ENCODE measurements at places on chromosomes 3 and 15.

- DNase-seq, result no peak
Observed at GRCh38 chr3:45507820-45508317, 86.7 kb upstream of the LIMD1 start.

DNA sequence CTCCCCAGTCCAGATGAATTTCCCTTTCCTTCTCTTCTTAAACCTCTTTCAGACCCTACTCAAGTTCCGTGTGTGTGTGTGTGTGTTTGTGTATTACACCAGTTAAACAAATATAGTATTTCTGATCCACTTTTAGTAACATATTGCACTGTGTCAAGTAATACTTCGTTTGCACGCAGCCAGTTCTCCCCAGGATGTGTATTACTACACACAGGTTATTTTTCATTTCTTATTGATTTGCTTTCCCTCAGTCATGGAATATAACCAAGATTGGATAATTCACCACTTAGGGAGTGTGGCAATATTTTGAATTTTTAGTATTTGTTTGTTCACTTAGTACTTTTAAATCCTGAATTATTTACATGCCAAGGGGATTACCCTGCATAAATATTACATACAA, 667.0 kb downstream of the NR2F2 start:
- no peak for DNase-seq

GRCh38 chr15:46309914-46310313, 675.1 kb downstream of the SQOR start:
- no peak for DNase-seq

GRCh38 chr15:92889390-92890107, 10.6 kb upstream of the CHD2 start:
- no peak for DNase-seq

DNA sequence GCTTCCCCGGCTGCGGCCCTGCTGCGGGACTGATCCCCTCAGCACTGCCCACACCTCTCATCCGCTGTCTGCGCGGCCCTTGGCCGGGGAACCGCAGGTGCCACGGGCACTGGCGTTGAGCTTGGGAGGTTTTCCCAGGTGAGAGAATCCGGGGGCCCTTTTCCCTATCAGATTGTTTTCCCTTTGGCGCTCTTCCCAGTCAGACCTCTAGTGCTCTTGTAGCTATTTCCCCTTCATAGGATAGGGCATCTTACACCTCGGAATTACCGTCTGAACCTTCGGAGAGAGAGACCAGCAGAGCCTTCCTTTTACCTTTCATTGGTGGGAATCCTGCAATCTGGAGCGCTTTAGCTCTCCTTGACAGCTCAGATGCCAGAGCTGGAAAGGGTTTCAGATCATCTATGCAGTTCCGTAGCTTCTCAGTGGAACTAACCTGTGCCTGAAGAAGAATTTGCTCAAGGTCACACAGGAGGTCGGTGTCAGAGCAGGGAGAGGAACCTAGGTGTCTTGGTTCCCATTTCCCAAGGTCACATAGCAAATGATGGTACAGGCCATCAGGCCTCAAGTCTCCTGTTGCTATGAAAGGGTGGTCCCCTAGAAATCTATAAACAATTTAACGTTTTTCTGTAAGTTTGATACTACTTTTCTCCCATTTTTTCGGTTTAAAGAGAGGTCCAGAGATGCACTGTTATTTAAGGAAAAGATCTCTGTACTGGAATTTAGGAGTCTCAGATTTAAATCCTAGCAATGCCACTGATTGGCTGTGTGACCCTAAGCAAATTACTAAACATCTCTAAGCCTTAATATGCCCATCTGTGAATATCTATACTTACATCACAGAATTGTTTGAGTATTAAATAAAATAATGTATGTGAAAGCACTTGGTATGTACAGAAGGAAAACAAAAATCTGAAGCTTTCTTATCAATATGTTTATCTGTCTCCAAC, 916 bp downstream of the IDH3A start:
- DNase-seq, result no peak

- DNase-seq, result no peak
Observed at GRCh38 chr3:123773681-123774431, 110.3 kb downstream of the MYLK start.

DNA sequence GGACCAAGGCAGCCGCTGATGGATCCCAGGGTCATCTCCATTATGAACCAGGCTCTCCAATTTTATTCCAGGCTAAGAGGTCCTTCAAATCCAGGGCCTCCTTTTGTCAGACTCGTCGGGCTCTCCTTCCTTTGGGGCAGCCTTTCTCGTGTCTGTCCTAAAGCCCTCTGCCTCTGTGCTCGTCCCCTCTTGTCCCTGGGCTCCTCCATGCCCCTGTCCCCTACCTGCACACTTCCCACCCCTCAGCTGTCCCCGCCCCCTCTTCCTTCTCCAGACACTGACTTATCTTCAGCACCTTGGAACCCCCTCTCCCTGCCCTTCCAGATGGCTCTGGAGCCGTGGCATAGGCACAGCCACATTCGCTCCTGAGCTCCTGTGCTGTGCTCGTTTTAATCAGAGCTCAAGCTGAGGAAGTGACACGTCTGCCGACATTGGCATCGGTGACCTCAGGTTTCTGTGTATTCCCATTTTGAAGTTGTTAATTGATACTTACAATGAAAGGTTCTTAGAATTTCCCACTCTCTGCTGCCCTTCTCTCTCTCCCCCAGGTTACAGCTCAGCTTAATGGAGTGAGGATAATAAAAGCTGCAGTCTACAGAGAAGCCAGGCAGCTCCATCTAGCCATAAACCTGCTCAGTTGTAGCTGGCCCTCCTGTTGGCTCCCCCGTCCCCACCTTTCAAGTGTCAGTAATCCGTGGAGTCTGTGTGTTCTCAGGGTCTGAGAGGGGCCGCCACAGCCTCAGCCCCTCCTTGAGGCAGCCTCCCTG, 51.1 kb upstream of the SEC22A start:
- DNase-seq, result no peak

DNA sequence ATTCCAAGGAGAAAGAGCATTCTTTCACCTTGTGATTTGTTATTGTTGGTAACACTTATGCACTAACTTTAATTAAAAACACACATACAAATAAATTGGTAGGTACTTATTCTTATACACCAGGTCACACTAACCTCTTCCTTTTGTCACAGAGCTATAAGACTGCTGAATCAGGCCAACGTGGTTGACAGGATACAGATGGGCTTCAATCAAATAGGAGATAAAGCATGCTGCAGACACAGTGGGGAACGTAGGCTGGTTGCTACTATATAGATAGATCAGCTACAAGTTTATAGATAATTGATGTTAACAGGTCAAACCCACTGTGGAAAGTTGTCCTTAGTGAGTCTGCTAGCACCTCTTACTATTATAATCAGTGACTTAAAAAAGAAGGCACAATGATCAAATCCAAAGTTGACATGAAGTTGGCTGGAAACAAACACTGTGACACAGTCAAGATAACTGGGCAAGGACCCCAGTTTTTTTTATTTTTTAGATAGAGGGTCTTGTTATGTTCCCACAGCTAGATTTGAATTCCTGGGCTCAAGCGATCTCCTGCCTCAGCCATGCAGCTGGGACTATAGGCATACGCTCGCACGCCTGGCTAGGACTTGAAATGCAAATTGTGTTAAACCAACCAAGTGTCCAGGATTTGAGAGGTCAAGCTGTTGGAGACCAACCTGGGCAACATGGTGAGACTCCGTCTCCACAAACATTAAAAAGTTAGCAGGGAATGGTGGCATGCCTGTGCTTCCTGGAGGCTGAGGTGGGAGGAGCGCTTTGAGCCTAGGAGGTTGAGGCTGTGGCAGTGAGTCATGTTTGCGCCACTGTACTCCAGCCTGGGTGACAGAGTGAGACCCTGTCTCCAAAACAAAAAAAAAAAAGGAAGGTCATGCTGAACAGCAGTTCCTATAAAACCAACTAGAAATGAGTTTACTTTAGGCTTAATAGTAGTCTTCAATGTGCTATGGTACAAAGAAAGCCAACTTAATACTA, 97.9 kb upstream of the MEX3B start:
- DNase-seq, result no peak

All from NCI-H2107 (cell line).